Fibroblast of lung (primary cell): ENCODE measurements at places on chromosomes 4 and X. TPM values are rescaled to one million over a fixed set of nuclear protein-coding genes. Genes with fewer than 3 reads are reported as not detected.

DNA sequence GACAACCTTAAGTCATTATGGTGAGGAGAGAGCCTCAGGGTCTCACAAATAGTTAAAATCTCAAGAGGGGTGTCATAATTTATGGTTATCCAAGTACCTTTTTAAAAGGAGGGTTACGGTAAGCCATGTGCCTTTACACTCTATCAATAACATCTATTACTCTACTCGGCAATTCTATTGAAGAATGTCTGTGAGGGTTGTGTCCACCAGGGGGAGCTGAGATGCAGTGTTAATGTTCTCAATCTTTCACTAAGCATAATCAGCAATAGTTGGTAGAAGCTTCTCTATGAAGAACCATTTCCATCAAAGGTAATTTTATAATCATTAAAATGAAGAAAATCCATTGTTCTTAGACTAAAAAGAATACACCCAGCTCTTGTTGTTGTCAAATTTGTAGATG lies 457.4 kb downstream of the CENPC start:
- H3K4me3 ChIP-seq: no peak overlapping the region
- H3K27ac ChIP-seq: no peak overlapping the region
- no peaks in the 10 kb centered on the region for H3K27me3 ChIP-seq
- no peaks in the 10 kb centered on the region for H3K4me1 ChIP-seq
- H3K36me3 ChIP-seq: no peaks in the 10 kb centered on the region

DNA sequence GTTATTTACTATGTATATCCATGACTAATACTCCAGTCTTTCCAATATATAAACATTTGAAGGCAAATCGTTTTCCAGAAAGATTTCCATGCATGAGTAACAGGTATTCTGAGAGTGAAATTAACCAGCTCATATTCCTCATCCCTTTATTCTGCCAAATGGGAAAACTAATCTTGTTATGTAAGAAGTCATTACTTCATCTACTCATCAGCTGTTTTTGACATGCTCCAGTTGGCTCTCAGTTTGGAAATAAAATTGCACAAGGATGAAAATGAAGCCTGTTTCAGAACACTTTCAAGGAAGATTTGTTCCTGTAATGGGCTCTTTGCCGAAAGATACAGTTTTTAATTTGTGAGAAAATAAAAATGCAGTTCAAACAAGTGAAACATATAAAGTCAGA lies 121.9 kb downstream of the KCTD8 start:
- H3K4me1 ChIP-seq: no peaks in the 10 kb centered on the region
- DNase-seq: peak; percentile 32
- no peaks in the 10 kb centered on the region for H3K27me3 ChIP-seq
- H3K4me3 ChIP-seq: no peak overlapping the region

- no peaks in the 10 kb centered on the region for H3K4me1 ChIP-seq
- DNase-seq: peak; percentile 32
These were observed 82.4 kb upstream of the MYOZ2 start for GRCh38 chr4:119053245-119053644.

CSAG1 gene
- total RNA-seq: not detected in 2 replicates

ZNF674 gene
- total RNA-seq: 6.9 and 8.3 TPM in 2 replicates

CDS1 gene
- total RNA-seq: 0.26 and 0.33 TPM in 2 replicates
